Pancreas (tissue), 10 donors: ENCODE measurements at places on chromosomes 12 and 14.

DNA sequence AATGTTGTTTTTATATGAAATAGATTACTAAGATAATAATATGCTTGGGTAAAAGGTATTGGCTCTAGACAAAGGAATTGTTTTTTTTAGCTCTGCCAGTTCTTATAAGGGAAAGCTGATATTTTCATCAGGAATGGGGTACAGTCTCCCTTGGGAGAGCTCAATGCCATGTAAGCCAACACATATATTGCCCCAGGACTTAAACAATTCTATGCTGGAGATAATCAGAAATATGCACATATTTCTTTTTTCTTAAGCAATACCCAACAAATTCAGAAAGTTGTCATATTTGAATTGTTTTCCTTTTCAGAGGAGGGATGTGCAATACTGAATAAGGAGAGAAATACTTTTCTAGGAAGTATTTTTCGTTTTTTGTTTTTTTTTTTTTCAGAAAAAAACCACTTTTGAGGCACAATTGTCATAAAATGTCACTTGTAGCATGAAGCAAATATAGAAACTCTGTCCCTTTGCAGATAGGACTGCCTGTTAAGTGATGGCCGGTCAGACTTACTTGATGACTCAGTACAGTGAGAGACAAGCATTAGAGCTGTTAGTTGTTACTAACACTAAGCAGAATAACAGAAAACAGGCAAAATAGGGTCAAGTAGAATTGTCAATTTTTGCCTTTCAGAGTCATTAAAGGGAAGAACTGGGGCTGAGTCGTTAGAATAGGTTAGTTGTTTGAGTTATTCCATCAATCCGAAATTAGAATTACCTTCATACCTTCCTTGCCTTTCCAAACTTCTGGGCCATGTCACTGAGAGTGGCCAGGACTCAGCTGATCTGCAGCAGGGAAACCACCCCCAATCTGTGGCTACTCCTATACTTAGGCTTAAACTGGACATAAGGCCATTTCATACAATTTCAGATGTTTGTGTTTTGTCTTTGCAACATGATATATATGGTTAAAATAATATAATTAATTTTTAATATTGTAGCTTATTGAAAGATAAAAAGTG lies 168.1 kb downstream of the SLC38A4 start:
- H3K4me3 ChIP-seq, result no peak overlapping the region
- no peaks in the 10 kb centered on the region for H3K4me1 ChIP-seq
- no peak for DNase-seq
- H3K27ac ChIP-seq, result no peak overlapping the region
- no peaks in the 10 kb centered on the region for H3K27me3 ChIP-seq

DNA sequence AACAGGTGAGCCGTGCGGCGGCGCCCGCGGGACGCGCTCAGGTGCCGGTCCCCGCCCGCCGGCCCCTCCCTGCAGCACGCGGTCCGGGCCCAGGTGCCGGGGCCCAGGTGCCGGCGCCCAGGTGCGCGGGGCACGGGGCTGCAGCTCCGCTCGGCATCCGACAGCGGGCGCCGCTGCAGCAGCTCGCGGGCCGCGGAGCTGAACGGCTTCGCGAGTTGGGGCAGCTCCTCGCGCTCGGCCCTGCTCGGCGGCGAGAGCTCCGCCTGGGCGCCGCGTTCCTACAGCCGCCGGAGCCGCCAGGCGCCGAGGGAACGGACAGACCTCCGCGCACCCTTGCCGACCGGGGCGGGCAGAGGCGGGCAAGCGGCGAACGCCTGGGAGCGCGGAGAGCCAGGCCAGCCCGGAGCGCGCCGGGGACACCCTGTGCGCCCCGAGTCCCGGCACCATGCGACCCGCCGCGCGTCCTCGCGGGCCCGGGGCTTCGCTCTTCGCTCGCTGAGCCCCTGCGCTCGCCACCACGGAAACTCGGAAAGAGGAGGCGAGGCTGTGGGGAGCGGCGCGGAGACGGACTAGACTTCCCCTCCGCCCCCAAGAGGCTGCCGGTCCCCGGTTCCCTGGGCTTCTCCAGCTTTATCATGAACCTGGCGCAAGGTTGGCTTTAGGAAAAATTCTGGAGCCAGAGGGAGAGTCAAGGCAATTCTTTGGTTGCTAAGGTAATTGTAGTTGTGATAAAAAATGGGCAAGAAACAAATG lies at the start of gene RGS6:
Gene RGS6, plus strand, starts transcription at position 201 of the 753 bp plus-strand sequence.
- H3K27ac ChIP-seq, result no peak within 1 kb of the TSS
- DNase-seq, result peak; percentile 47

GRCh38 chr12:20547816-20548575 lies 147.1 kb upstream of the SLCO1C1 start:
- no peaks in the 10 kb centered on the region for H3K27me3 ChIP-seq
- H3K27ac ChIP-seq, result no peak overlapping the region
- no peaks in the 10 kb centered on the region for H3K36me3 ChIP-seq
- DNase-seq, result no peak
- no peak overlapping the region for H3K4me3 ChIP-seq

GRCh38 chr14:22919601-22919921 lies 612 bp upstream of the RBM23 start:
- peak overlapping the region; percentile 77 for H3K4me3 ChIP-seq
- DNase-seq, result no peak
- H3K27ac ChIP-seq, result peak overlapping the region; percentile 100

GRCh38 chr12:128791395-128792322 lies 32.1 kb downstream of the SLC15A4 start:
- no peaks in the 10 kb centered on the region for H3K36me3 ChIP-seq
- H3K4me3 ChIP-seq, result no peak overlapping the region
- H3K27ac ChIP-seq, result no peak overlapping the region

DNA sequence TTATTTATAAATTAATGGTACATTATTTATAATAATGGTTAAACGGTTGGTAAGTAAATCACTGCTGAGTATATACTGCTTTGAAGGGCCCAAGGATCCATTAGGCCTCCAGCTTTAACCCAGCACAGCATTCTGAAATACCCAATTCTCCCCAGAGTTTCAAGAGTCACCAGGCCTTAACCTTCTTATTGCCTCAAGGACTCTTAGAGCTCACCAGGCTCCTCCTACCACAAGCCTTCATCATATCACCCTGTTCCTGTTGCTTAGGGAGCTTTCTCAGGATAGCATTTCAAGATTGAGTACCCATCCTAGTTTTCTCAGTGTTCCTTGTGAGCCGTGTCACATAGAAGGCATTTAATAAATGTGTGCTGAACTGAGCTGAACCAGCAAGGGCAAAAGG lies 242.5 kb downstream of the FBXL14 start:
- no peak for DNase-seq
- no peaks in the 10 kb centered on the region for H3K4me1 ChIP-seq
- H3K27me3 ChIP-seq, result no peaks in the 10 kb centered on the region

DNA sequence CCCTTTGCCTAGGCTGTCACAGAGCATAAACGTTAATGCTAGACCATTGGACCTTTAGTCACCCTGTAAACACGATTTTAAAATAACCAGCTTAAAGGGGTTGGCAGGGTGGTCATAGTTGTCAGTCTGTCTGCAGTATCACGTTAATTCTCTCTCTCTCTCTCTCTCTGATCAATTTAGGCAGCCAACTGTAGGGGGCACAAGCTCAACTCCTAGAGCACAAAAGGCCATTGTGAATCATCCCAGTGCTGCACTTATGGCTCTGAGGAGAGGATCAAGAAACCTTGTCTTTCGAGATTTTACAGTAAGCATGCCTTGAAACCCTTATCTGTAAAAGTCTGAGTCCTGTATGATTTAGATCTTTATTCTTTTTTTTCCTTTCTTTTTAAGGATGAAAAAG lies 97.1 kb downstream of the SCAF11 start:
- H3K36me3 ChIP-seq, result peaks cover 3% of the 10 kb centered on the region
- H3K27me3 ChIP-seq, result no peaks in the 10 kb centered on the region
- no peak for DNase-seq

DNA sequence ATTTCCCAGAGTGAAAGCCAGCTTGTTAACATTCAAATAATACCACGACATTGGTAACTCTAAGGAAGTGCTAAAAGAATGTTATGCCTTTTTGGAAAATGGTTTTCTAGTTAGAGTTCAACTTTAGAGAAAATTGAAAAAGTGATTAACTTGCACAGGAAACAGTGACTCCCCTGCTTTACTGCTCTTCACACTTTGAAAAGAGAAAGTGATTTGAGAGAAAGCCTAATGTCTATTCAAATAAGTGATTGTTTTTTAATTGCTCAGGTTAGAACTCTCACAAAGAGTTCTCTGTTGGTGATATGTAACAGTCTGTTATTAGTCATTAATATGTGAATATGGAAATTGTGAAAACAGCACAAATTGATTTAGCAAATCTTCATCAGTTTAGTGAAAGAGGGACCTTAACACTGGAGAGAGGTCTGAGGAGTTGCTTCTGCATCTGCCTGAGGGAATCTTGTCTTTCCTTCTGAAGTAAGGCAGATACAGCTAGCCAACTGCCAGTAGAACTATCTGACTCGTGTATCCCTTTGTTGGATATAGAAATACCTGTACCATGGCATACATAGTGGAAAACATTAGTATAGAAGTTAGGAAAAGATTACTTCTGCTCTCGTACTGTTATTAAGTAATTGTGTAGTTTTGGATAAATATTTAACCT lies 25.5 kb downstream of the ATF7IP start:
- H3K4me3 ChIP-seq, result no peak overlapping the region
- H3K36me3 ChIP-seq, result no peaks in the 10 kb centered on the region
- peaks cover 37% of the 10 kb centered on the region for H3K4me1 ChIP-seq
- no peak overlapping the region for H3K27ac ChIP-seq
- no peaks in the 10 kb centered on the region for H3K27me3 ChIP-seq
- DNase-seq, result no peak

DNA sequence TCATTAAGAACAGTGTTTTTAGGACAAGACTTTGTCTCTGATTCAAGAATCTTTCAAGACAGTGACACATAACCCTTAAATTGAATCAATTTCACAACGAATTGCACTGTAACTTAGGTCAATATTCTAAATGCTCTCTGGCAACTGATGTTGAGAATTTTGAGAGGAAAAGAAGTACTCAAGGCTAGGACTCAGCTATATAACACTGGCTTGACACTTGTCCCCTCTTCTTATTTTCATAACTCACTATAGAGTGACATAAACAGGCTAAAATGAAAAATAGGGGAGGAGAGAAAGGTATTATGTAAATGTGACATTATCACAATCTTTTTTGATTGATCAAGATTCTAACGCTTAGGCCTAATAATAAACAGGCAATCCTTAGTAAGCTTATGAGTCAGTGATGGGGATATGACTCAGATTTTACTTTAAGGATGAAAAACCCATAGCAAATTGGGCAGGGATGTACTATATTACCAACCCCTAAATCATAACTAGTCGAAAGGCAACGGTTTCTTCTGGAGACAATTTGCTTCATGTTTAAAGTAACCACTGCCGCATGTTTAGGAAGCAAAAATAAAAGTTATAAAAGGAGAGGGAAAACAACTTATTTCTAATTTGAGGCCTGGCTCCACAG lies 10.9 kb downstream of the BTG1 start:
- H3K36me3 ChIP-seq, result no peaks in the 10 kb centered on the region
- no peak overlapping the region for H3K4me3 ChIP-seq
- peak overlapping the region; percentile 24 for H3K27ac ChIP-seq
